ENCODE measurements at places on chromosomes 6 and 20.

DNA sequence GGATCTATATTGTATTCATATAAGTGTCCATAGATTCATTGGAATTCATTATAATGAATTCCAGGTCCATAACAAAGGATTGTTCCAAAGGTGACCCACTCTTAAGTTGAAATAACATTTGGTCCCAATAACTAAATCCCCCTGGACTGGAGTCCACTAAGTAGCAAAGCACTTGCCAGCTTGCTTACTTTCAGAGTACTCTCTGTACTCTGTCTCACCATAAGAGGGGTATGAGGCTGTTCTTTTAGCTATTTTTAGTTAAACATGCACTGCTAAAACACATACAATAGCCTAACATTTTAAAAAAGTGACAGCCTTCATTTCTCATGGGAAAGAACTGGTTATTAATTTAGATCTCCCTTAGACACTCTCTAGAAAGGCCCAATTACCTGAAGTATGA lies 16.7 kb upstream of the ARHGAP18 start:
- DNase-seq: no peak

GRCh38 chr20:33251496-33251895 lies 15.7 kb downstream of the BPIFA1 start:
- DNase-seq: no peak

- no peak for DNase-seq
These were observed 14.9 kb upstream of the PPARD start for GRCh38 chr6:35327349-35328027.

DNA sequence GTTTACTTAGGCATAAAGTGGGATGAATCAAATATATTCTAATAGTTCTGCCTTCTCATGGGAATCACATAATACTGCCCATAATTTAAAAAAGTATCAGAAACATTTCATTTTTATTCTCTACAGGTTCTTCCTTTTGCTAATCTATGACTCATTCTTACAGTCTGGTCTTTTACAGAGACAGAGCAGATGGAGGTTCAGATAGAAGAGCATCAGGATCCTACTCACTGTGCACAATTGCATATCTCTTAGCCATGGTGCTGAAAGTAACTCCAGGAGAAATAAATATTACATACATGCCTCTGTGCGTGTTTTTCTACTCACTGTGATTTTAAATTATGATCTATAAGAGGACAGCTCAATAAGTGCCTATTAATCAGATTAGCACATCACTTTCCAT lies 16.3 kb upstream of the OR2B6 start:
- DNase-seq: no peak

GRCh38 chr6:138539876-138540275 lies 40.6 kb upstream of the NHSL1 start:
- DNase-seq: no peak

GRCh38 chr6:90707246-90707645 lies 120.4 kb upstream of the MAP3K7 start:
- no peak for DNase-seq

DNA sequence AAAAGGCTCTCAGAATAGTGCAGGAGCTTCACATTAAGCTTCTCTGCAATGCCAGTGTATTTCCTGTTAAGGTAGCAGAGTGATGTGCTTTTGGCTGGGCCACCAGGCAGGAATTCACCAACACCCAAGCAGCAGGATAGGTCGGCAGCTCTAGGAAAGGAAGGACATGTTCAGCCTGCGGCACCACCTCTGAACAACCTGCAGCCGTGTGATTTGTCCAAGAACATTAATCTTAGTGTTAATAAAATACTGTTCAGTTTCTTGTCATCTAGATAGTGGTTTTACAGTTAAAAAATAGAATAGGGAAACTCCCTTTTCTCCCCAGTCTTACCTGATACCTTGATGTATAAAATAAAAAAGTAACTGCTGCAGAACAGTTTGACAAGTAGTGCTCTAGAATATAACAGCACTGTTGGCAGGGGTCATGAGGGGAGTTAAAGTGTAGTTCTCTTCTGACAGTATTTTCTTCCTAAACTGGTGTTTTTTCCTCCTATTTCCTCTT lies 18.8 kb downstream of the ZNF292 start:
- no peak for DNase-seq

DNA sequence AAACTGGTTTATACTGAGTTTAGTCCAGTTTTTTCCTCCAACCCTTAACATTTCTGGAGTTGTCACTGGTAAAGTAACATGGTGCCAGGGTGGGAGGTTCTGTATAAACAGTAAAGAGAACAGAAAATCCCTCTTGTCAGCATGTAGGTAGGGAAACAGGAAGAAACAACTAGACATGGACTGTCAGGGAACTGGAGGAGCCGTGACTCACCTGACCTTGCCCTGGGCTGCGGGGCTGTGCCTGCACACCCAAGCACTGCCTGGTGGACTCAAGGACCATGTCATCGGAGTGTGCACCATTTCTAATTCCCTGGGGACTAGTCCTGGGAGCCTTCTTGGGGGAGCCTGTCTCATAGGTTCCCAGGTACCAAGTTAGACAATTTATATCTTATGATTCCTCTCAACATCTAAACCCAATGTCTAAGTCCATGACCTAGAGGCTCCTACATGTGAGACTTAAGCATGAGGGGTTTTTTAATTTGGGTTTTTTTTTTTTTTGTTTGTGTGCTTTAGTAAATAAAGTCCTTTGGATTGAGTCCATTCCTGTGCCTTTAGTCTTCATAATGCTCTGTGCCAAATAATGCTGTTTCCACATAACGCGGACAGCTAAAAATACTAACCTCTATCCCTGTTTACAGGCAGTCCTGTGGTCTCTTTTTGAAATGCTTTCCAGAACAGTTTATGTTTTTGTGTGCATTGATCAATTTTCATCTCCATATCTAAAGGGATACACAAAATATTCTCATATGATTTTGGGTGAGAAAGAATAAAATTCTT lies 136.9 kb upstream of the SUPT3H start:
- DNase-seq: no peak

DNA sequence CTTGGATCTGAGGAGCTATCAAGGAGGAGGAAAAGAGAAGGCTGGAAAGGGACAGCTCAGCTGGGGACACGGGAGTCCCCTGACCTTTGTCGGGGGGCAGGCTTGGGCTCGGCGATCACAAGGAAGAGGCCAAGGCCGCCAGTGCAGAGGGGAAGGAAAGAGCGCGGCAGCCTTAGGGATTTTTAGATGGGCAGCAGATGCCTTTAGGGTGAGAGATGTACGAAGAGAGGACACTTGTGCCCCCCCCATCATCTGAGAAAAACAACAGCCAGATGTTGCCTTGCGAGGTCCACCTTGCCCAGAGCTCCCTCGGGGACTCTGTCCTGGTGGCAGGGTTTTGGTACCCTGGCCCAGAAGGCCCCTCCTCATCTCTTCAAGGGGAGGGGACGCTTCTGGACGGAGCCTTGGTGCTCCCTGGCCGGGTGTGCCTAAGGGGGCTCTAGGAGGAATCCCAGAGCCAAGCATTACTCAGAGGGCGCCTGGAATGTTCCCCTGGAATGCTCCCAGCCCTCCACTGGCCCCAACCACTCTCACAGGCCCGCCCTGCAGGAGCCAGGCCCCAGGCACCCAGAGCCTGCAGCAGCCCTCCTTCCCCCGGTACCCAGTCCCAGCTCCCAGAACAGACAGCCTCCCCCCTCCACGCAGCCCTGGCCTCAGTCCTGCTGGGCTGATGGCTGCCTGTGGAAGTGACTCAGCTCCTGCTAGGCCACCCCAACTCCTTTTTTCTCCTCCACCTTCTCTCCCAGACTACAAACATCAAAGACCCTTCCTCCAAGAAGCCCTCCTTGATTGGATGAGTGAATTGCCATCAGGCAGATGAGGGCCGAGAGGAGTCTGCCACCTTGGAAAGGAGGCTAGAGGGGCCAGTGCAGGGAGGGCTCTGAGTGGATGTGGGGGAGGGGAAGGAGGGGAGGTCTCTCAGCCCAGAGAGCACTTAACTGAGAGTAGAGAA lies 1.8 kb downstream of the ADAM33 start:
- peak; percentile 57 for DNase-seq

- DNase-seq: peak; percentile 28
These were observed 2.0 kb upstream of the MICA start for GRCh38 chr6:31401403-31401802.

DNA sequence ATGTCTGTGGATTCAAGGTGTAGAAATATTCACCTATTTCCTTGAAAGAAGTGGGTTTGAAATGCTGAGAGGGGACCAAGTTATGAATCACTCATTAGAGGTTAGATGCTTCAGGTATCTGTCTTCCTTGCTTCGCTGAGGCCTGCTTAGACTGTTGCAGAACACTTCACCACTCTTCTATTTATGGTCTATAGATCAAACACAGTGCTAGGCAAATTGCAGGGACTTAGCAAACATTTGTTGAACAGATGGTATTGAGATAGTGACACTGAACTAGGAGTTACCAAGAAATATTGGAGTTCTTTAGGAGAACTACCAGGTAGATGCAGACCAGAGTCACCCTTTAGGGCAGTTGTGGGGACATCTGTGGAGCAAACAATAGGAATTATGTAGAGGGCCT lies 123.8 kb downstream of the RFPL4B start:
- no peak for DNase-seq

DNA sequence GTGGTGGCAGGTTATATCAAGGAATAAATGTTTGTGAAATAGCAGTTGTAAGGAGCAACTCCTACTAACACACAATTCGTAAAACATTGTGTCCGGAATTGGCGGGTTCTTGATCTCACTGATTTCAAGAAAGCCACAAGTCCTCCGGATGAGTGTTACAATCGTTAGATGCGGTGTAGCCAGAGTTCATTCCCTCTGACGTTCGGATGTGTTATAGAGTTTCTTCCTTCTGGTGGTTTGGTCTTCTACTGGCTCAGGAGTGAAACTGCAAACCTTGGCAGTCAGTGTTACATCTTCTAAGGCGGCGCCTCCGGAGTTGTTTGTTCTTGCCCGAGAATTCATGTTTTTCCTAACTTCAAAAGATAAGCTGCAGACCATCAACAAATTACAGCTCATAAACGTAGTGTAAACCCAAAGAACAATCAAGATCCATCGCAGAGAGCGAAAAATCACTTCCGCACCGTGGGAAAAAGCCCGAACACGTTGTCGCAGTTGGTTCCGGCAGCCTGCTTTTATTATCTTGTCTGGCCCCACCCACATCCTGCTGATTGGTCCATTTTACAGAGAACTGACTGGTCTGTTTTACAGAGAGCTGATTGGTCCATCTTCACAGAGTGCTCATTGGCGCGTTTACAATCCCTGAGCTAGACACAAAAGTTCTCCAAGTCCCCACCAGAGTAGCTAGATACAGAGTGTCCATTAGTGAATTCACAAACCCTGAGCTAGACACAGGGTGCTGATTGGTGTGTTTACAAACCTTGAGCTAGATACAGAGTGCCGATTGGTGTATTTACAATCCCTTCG lies 58.2 kb downstream of the TRIM27 start:
- DNase-seq: no peak

DNA sequence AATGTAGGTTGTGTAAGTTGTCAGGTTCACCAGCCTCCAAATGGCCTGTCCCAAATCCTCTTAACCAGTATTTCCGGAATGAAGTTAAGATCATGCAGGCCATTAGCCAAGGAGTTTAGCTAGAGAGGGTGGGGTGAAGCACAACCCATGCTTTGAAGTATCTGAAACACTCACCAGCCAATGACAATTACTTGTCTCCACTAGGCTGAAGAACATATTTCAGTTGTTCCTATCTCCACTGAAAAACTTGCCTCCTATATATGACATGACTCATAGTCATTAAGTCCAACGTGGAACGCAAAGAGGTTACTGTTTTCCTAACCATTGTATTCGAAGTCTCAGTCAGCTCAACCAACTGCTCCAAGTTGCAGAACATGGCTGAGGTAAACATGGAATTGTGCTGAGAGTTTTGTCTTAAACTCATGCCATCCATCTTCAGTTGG lies 37.4 kb upstream of the TNFAIP3 start:
- DNase-seq: no peak

DNA sequence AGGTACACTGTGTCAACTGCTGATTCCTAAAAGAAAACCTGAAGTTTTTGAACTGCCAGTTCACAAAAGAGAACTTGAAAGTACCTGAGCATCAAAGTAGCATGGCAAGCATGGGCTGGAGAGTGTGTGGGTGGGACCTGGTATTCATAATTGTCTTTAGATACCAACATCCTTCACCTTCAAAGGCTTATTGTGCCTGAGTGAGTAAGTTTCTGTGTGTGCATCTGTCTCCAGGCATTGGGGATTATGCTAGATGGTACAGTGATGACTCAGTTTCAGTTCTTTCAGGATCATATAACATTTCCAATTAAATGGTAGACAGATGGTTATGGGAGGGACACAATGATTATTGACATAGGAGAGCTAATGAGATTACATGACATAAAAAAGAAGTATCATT lies 238.5 kb downstream of the ZFAND3 start:
- DNase-seq: peak; percentile 12

- DNase-seq: no peak
These were observed 531.2 kb downstream of the TFAP2B start for GRCh38 chr6:51349857-51350256.

All from AG04449 (cell line).